Glutamatergic neuron (in vitro differentiated cells): ENCODE measurements at places on chromosomes 1 and 21.

- peak; percentile 11 for DNase-seq
Observed at GRCh38 chr21:43316156-43316845, 110.6 kb downstream of the SIK1 start.

- no peak for DNase-seq
Observed at GRCh38 chr1:158527190-158527815, 26.9 kb downstream of the OR6Y1 start.

- DNase-seq = no peak
Observed at GRCh38 chr1:207115269-207115668, 11.2 kb downstream of the C4BPA start.

- DNase-seq = no peak
Observed at GRCh38 chr1:20233394-20233793, 47.1 kb upstream of the PLA2G2C start.

- no peak for DNase-seq
Observed at GRCh38 chr1:63294803-63295594, 27.4 kb upstream of the FOXD3 start.

GRCh38 chr1:184050636-184051035 lies 894 bp upstream of the TSEN15 start:
- DNase-seq = no peak

- DNase-seq = no peak
Observed at GRCh38 chr1:177950506-177950905, 19.4 kb downstream of the SEC16B start.

DNA sequence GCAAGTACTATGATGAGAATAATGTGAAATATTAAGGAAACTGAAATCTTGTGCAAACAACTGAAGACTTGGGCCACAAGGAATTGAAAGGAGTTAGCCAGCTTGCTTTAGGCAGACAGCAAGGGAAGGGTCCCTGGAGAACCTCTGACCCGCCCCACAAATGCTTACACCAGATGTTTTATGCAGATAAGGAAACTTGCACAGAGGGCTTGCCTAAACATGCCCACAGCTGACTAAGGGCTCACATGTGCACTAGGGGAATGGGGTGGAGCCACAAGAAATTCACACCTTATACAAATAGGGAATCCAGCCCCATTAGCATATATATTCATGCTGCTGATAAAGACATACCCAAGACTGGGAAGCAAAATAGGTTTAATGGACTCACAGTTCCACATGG lies 86.1 kb upstream of the CYYR1 start:
- peak; percentile 31 for DNase-seq

- peak; percentile 87 for DNase-seq
Observed at GRCh38 chr1:921011-921837, 2.5 kb upstream of the SAMD11 start.

DNA sequence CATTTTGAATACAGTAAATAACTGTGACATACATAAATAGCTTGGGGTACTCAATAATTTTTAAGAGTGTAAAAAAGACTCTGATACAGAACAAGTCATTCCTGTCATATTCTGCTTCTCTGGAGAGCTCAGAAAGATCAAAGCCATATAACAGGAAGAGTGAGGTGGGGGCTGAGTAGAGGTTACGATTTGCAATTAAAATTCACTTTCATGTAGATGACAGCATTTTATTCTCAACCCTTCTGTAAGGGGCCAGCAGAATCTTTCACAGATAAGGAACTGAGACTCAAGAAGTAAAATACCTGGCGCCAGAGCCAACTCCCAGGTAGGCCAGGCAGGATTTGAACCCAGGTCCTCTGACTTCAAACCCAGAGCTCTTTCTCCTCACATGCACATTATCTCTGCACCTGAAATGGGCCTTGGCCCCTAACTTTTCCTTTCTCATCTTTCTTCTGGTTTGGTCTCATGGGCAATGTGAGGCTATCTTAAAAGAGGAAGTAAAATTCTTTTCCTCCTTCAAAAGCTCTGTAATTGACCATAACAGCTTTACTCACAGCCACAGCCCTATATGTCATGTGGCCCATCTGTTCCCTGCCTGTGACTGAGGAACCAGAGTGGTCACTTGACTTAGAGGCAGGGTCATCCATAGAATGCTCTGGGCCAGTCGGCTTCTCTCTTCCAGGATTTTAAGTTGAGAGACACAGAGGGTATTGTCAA lies 80.9 kb upstream of the SYT6 start:
- no peak for DNase-seq

- no peak for DNase-seq
Observed at GRCh38 chr1:198088360-198089071, 68.3 kb upstream of the NEK7 start.

- DNase-seq = no peak
Observed at GRCh38 chr1:23026568-23026967, 7.3 kb downstream of the KDM1A start.

GRCh38 chr1:234240680-234241079 lies 132.6 kb upstream of the COA6 start:
- no peak for DNase-seq

DNA sequence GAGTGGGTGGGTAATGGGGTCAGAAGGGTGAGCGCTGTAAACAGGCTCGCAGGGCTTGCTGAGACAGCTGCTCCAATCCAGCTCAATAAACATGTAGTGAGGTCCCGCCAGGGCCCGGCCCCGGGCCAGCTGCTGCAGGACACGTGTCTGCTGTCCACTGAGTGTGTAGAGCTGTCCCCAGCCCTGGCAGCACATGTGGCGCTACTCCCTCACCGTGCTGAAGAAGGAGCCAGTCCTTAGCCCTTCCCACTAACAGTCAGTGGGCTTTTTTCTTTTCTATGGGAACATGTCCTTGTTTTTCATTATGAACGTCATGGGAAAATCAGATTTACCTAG lies 78.9 kb upstream of the C1orf174 start:
- no peak for DNase-seq

- peak; percentile 46 for DNase-seq
Observed at GRCh38 chr1:905071-905749, 18.5 kb upstream of the SAMD11 start.

DNA sequence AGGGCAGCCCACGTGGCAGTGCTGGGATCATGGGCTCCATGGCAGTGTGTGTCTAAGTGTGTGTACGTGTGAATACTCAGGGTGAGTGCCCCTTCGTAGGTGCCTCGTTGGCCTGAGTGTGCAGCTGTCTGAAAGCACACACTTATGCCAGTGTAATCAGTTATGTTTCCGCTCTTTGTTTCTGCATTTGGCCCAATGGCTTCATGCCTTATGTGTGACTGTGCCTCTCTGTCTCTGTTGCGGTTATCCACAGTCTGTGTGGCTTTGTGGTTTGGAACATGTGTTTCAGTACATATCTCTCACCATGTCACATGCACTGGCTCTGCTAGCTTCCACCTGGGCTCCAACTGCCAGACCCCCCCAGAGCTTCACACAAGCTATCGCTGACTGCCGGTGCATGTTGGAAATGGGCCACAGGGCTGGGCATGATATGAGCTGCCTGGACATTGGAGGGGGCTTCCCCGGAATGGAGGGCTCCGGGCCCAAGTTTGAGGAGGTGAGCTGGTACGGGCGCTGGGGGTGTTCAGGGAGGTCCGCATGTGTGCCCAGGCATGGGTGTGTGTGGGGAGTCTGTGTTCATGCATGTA lies 70.3 kb upstream of the TINAGL1 start:
- no peak for DNase-seq

- no peak for DNase-seq
Observed at GRCh38 chr1:78825561-78825960, 175.9 kb downstream of the IFI44 start.

DNA sequence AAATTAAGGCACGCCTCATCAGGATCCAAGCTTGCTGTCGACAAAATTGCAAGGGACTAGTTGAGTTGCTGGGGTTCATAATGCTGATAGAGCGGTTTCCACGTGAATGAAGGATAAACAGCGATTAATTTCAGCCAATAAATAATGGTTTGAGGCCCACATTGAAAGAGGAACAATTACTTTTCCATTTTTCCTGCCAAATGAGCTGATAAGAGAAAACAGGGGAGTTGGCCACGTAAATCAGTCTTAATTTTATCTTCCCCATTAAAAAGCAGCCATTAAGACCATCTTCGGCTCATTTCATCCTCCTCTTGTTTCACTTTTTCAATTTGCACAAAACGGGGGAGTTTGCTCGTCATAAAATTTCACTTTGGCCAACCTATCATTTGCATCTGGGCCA lies 235.5 kb upstream of the RRP15 start:
- DNase-seq = no peak

DNA sequence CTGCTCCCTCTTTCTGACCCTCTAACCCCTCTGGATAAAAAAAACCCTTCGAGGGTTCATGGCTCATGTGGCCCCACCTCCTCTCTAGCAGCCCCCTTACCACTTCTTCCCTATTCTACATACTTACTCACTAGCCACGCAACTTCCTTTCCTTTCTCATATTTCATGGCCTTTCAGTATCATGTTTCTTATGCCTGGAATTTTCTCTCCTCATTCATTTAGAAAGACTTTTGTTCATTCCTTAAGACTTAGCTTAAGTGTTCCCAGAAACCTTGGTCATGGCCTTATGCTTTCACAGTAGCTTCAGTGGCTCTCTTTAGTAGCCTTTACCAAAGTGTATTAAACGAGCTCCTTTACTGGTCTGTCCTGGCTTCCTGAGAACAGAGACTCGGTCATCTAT lies 6.1 kb downstream of the ACP6 start:
- no peak for DNase-seq

GRCh38 chr1:6962478-6962995 lies 177.3 kb downstream of the CAMTA1 start:
- DNase-seq = peak; percentile 94

GRCh38 chr1:63487336-63488065 lies 35.5 kb downstream of the ITGB3BP start:
- DNase-seq = no peak

GRCh38 chr1:225156254-225156653 lies 226.8 kb downstream of the DNAH14 start:
- no peak for DNase-seq

DNA sequence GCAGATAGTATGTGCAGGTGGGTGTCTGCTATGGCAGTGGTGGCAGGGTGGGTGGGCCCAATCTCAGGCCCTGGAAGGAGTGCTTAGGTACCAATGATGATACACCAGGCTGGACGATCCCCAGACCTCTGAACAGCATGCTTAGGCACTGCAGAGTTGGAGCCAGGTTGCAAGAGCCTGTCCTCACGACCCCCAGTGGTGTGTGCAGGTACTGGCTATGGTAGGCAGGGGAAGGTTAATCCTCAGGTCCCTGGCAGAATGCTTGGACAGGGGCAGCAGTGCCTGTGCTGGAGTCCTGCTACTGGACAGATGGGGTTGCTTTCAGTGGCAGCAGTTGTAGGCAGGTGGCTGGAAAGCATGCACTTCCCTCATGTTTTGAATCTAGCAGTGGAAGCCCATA lies 100.5 kb upstream of the NEK7 start:
- DNase-seq = peak; percentile 29

- DNase-seq = no peak
Observed at GRCh38 chr21:39799178-39799577, 54.2 kb downstream of the IGSF5 start.

DNA sequence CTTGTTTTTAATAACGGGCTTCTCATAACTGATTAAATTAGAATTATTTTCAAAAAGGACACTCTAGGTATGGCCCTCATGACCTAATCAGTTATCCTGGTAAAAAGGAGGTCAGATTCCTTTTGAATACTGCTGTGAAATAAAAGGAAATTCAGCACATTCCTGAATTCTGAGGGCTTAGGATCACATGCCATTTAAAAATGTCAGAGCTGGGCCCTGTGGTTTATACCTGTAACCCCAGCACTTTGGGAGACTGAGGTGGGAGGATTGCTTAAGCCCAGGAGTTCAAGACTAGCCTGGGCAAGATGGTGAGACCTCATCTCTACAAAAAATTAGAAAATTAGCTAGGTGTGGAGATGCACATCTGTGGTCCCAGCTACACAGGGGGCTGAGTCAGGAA lies 18.0 kb upstream of the RABGGTB start:
- no peak for DNase-seq

DNA sequence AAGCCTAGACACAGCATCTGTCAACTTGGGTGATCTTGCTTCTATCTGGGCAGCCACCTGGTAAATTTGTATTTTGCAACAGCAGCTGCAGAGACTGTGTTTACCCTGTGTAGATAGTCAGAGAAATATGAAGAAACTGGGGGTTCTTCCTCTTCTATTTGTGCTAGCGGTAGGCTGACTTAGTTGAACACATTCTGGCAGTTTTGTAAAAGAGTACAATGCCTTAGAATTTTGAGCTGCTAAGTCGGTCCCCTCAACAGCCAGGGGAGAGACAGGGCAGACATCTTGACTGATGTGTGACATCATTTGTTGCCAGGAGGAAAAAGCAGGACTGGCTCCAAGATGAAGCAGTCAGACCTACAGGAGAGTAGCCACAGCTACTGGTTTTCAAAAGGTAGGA lies 53.7 kb downstream of the KCNJ6 start:
- no peak for DNase-seq

DNA sequence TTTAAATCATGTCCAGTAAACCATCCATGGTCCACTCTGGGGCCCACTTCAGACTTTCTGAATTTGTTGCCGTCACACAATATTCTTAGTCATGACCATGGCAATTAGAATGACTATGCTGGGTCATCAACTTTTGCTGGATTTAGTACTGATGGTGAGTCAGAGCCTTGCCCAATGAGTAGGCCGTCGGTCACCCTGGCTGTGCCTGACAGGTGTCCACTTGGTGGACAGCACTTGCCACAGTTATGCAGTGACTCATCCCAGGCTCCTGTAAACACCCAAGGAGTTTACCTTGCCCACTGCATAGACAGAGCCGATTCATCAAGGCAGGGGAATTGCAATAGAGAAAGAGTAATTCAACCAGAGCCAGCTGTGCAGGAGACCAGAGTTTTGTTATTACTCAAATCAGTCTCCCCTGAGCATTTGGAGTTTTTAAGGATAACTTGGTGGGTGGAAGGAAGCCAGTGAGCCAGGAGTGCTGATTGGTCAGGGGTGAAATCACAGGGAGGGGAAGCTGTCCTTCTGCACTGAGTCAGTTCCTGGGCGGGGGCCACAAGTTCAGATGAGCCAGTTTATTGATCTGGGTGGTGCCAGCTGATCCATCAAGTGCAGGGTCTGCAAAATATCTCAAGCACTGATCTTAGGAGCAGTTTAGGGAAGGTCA lies 333.8 kb downstream of the PTPRU start:
- DNase-seq = no peak

DNA sequence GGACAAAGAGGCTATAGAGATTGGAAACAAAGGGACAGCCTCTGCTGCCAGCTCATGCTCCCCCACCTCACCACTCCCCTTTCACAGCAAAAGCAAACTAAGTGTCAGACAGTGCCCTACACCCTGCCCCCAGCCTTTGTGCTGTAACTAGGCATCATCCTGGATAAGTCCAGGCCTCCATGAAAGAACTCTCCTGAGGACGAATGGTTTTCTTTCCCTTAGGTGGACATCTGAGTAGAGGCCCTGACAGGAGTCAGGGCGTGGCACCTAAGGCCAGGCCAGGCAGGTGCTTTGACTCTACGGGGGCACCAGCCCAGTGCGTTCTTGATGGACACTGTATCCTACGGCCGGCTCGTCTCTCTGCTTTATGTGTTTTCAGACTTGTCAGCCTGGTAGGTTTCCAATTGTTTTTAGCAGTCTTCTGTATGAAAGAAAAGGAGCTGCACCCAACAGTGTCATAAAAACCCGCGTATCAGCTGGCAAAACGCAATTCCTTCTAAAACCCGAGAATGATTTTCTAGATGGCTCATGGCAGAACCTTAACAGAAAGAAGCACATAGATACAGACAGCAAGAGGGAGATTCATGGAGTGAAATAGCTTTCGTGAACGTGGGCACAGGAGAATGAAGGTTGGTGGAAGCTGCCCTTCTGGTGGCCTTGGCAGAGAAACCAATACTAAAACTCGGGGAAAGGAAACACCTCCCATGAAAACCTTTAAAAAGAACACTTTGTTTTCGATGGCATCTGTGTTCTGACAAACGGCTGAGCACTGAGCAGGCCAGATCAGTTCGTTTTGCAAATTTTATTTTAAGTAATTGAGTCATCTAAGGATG lies 51.7 kb upstream of the AJAP1 start:
- DNase-seq = no peak

- DNase-seq = no peak
Observed at GRCh38 chr1:229152311-229152710, 118.6 kb upstream of the RAB4A start.
